ENCODE measurements at places on chromosomes 16 and 17.

- no peak for DNase-seq
These were observed 245.2 kb upstream of the CCL2 start for GRCh38 chr17:34009912-34010311.

DNA sequence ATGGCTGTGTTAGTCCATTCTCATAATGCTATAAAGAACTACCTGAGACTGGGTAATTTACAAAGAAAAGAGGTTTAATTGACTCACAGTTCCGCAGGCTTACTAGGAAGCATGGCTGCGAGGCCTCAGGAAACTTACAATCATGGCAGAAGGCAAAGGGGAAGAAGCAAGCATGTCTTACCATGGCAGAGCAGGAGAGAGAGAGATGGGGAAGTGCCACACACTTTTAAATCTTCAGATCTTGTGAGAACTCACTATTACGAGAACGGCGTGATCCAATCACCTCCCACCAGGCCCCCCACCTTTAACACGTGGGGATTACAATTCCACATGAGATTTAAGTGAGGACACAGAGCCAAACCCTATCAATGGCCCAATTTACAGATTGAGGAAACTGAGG is 96.5 kb downstream of the SDK2 start:
- no peak for DNase-seq

DNA sequence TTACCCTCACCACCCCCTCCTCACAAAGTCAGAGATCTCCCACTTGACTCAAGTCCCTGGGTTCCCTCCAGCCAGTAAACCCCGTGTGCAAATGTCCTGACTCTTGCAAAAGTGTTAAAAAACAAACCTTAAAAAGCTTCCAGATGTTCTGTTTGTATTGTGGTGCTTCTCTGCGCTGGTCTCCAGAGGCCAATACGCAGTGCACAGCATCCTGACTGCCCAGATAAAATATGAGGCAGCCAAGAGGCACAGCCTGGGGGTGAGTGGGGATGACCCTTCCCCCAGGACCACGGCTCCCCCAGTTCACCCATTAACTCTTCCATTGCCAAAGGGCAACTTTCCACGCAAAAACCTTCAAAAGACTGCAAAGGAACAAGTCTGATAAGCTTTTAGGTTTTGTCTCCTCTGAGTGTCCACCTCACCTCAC is 291.8 kb downstream of the SOX9 start:
- DNase-seq = no peak

DNA sequence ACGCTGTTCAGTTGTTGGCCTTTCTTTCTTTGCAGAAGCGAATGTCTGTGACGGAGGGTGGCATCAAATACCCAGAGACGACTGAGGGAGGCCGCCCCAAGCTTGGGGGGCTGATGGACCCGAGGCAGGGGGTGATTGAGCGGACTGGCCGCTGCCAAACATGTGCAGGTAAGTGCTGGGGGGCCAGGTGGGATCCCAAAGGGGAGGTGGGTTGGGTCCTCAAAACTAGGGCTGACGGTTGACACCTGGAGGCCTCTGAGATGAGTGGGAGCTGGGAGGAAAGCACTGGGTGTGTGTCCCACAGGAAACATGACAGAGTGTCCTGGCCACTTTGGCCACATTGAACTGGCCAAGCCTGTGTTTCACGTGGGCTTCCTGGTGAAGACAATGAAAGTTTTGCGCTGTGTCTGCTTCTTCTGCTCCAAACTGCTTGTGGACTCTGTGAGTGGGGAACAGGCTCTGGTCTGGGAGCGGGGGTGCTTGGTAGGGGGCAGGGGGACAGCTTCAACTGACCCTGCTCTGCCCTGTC is 11.8 kb downstream of the POLR2A start:
- DNase-seq = no peak

GRCh38 chr17:50222922-50223321 is 21.5 kb upstream of the COL1A1 start:
- no peak for DNase-seq

DNA sequence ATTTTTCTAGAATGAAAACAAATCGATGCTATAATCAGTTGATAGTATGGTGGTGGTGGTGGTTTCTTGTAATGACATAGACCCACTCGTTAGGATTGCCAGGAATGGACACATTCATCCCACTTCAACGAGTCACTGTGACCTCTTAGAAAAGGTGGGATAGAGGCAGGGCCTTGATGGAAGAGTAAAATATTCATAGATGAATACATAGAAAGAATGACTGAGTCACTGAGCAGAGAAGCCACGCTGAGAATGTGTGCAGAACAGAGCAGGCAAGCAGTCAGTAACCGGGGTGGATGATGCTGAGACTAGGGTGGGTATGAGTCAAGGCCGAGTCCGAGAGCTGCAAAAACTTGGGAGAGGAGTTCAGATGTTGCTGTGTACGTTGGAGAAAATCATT is 129.9 kb downstream of the PITPNC1 start:
- no peak for DNase-seq

DNA sequence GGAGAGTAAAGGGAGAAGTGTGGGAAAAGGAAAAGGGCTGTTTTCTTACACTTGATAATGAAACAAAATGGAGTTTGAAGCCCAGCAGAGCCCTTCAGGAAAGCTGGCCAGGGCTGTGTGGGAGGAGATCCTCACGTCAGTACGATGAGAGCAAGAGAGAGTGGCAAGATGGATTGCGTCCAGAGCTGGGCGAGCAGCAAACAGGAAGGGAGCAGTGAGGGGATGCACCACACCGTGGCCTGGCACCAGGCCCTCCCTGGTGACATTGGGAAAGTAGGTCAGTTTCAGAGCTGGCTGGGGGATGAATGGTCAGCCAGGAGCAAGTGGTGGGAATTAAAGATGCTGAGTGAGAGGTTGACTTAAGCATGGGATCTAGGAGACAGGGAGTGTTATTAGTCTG is 273.6 kb downstream of the GRIN2A start:
- no peak for DNase-seq

DNA sequence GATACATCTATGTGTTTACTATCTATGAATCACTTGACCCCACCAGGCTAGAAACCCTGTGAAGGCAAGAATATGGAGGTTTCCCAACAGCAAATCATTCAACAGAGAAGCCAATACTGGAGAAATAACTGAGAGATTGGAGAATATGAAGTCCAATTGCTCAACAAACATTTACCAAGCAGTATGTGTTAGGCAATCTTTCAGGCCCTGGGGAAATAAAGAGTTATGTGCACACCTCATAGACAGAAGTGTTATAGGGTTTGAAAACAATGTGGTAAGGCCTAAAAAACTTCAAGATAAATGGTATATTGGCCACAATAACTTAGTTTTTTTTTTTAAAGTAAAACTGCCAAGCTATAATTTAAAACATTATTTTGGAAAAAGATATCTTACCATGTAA is 1245.8 kb downstream of the CDH11 start:
- no peak for DNase-seq

- DNase-seq = no peak
These were observed 6.2 kb downstream of the TAF1C start for GRCh38 chr16:84180519-84181140.

GRCh38 chr17:33832262-33832661 is 422.8 kb upstream of the CCL2 start:
- DNase-seq = no peak

DNA sequence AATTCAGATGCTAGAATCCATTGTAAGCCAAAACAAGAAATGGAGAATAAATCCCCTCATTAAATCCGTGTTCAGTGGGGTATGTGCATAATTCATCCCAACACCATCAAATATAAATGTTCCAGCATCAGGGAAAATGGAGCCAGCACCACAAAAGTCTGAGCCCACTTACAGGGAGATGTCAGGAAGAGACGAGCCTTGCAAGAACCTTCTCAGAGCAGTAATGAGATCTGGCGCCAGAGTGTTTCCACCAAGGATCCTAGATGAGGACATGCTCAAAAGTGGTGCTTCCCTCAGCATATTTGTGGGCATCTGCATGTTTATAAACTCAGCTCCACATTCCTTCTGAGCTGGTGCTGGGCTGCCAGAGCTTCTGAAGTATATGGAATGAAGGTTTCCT is 541.9 kb upstream of the C16orf82 start:
- no peak for DNase-seq

- no peak for DNase-seq
These were observed 17.0 kb upstream of the LHX1 start for GRCh38 chr17:36920032-36921005.

DNA sequence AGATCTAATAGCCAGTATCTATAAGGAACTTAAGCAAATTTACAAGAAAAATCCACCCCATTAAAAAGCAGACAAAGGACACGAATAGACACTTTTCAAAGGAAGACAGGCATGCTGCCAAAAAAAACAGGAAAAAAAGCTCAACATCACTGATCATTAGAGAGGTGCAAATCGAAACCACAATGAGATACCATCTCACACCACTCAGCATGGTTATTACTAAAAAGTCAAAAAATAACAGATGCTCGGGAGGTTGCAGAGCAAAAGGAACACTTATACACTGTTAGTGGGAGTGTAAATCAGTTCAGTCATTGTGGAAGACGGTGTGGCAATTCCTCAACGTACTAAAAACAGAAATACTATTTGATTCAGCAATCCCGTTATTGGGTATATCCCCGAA is 9.6 kb downstream of the STX8 start:
- no peak for DNase-seq

DNA sequence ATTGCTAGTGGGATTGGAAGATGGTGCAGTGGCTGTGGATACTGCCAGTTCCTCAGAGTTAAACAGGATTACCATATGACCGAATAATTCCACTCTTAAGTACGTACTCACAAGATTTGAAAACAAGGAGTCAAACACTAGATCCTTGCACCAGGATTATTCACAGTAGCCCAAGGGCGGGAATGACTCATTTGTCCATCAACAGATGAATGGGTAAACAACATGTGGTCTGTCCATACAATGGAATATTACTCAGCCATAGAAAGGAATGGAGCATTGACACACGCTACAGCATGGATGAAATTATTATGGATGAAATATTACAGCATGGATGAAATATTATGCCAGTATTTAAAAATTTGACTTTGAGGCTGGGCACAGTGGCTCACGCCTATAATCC is 9.1 kb upstream of the MAPK8IP3 start:
- no peak for DNase-seq

DNA sequence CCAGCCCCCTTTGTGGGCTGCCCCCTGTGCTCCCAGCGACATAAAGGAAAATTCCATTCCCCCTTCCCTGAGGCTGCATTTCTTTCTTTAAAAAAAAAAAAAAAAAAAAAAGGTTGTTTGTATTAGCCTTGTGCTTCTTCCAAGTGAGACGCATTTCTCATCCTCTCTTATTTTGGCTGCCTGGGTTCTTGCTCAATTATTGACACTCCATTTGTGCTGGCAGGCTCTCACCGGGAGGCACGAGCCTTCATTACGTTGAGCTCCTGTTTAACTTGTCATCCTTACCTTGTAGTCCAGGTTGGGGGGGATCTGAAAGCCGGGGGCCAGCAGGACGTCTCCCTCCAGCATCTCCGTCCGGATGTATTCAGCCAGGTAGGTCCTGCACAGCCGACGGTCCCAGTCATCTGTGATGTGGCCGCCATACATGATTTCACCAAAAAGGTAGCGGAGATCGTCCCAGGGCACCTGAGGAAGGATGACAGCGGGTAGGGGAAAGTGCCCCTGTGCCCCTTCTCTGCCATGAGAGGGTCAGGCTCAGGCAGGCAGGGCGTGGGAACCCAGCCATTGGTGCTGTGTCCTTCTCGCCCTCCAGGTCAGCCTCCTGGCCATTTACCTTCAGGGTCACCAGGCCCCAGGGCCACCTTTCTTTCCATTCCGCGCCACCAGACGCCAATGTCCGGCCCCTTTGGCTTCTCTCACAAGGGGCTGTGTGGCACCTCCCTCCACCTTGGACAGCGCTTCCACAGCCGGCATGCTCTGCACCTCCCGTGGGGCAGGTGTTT is 50.6 kb downstream of the PGS1 start:
- no peak for DNase-seq

- no peak for DNase-seq
These were observed 29.9 kb upstream of the PRM1 start for GRCh38 chr16:11310997-11311561.

DNA sequence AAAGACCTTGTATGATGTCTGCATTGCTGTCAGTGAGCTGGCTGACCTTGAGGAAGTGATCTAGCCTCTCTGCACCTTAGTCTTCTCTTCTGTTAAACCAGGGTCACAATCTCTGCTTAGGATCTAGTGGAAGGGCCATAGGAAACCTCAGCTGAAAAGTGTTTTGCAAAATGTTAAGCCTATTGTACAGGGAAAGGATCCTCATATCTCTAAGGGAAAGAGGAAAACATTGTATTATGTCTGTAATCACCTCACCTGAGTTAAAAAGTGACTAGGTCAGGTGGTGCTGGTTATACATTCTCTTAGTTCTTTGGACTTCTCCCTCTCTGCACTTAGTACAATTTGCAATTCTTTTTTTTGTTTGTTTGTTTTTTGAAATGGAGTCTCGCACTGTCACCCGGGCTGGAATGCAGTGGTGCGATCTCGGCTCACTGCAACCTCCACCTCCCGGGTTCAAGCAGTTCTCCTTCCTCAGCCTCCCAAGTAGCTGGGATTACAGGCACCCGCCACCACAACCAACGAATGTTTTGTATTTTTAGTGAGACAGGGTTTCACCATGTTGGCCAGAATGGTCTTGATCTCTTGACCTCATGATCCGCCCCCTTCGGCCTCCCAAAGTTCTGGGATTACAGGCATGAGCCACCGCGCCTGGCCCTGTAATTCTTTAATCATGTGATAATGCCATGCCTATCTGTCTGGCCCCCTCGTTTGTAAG is 2.0 kb upstream of the SEPHS2 start:
- DNase-seq = no peak

DNA sequence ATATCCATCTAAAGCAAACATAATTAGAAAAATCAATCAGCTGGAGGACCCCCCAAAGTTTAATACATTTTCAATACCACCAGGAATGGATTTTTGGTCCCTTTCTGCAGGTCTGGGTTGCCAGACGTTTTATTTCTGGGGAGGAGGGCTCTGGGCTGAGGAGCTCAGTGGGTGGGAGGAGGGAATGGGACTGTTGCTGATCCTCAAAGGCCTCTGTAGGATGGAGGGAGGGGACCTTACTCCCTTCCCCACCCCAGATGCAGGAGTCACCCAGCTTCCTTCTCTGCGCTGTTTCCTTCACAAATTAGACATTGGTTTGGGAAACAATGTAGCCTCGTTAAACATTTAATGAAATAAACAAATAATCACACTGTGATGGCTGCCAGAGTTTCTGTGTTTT is 6.6 kb downstream of the RND2 start:
- DNase-seq = no peak

- no peak for DNase-seq
These were observed 63.0 kb downstream of the NUP93 start for GRCh38 chr16:56792967-56793366.

GRCh38 chr16:85300406-85300968 is 188.2 kb upstream of the CIBAR2 start:
- DNase-seq = no peak
